Gastroesophageal sphincter (tissue), 4 donors: ENCODE measurements at places on chromosomes 4 and X. TPM values are rescaled to one million over a fixed set of nuclear protein-coding genes. Genes with fewer than 3 reads are reported as not detected.

DNA sequence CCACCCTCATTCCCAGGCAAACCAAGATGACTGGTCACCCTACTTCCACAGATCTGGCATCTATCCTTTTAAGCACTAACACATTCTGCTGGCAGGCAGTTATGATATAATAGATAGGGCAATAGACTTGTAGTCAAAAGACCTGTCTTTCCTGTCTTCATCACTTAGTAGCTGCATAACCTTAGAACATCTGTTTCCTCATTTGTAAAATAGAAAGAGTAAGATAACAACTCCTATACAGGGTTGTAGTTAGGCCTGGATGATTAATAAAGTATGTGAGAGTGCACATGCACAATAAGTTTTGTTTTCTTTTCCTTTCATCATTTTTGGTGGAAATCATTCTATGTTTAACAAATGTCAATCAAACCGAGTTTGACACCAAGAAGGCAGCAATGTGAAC, 72.1 kb downstream of the GPR82 start:
- ATAC-seq = no peak

DNA sequence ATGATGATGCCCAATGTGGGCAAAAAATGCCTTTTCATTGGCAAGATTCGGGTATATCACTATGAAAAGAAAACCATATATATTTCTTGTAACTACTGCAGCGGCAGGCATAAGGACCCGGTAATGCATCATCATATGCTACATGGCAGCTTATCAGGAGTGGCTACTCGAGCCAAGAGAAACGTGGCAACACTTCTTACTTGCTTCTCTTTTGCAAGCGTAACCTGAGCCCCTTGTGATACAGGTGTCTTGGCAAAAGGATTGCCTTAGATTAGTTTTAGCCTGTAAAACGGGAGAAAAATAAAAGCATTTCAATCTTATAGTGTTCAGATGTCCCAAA, 280.3 kb downstream of the SPRY1 start:
- ATAC-seq = no peak

UGT2A3 gene
- total RNA-seq = not detected

DNA sequence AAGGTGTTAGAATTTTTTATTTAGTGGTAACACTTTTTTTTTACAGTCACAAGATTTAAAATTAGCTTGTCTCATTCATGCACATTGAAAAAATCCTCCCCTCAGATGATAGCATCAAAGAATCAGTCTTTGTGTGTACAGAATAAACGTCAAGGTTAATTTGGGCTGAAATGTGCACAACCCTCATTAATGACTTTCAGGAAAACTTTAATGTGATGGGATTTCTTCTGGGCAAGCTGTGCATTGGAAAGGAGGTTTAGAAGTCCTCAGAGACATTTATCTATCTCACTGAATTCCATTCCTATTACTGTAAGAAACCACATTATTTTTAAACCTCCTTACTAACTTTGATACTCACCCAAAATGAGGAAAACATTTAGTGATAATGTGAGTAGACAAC, 88.2 kb upstream of the TECRL start:
- no peak for ATAC-seq

GRCh38 chrX:133414406-133415275, 648 bp downstream of the GPC4 start:
- peak; percentile 25 for ATAC-seq
